T-helper 9 cell (primary cell): ENCODE measurements at places on chromosomes 4 and X.
A peak's percentile ranks its signal among the peaks of the same experiment; 100 is the strongest.

- DNase-seq = no peak
These were observed 117.2 kb downstream of the TEX13C start for GRCh38 chrX:125436855-125437254.

DNA sequence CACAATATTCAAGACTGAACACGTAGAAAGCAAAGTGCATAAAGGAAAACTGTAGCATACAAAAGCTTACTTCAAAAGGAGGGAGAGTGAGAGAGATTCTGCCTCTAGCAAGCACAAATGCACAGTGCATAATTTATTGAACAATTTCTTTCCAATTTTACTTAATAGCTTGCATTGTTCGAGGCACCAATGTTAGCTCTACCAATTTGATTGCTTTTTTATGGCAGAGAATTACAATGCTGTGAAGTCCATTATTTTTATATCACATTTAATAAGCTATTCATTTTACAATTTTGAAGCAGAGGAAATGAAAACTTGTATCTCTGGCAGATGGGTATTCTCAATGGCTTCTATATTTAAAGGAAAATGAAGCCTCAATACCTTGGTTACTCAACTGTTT, 331.7 kb downstream of the GPM6A start:
- no peak for DNase-seq

GRCh38 chr4:179248821-179249220, 1806.6 kb upstream of the AGA start:
- DNase-seq = no peak

DNA sequence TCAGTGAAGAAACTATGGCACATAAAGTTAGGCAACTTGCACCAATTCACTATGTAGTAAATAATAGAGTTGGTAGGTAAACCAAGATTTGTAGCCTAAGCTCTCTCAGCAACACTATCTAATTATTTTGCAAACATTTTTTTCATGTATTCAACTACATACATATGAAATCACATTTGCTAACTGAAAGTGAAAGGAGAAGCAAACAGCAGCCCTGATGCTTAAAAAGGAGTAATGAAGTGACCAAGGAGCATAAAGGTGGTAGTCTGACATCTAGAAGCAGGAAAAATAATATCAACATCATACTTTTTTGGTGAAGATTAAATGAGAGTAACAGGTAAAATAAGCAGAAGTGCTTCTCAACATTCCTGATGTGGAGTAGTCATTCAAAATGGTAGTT, 603.7 kb downstream of the GRXCR1 start:
- no peak for DNase-seq

GRCh38 chr4:46503739-46504138, 113.8 kb upstream of the GABRA2 start:
- DNase-seq = no peak

- DNase-seq = no peak
These were observed 217.9 kb upstream of the AFF2 start for GRCh38 chrX:148282504-148282903.

DNA sequence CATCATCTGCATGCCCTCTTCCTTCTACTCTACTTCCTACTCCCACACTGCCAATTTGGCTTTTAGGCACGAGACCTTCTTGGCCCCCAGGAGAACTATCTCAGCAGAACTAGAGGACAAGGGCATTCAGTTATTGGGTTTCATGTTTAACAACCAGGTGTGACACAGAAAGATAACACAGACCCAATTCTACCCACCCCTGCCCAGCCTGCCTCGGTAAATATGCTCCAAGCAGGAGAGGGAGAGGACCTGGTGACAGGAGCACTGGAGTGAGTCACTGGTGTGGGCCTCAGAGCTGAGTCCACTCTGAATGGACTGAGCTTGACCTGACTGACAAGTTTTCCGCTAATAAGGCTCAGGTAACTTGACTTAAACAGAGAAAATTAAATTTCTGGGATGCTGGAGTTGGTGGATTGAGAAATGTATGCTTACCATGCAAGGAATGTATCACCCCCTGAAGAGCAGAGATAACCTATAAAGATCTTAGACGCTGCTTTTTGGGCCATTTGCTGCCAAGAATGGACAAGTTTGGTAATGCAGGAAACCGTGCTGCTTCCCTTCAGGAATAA, 52.5 kb downstream of the CASP3 start:
- no peak for DNase-seq

DNA sequence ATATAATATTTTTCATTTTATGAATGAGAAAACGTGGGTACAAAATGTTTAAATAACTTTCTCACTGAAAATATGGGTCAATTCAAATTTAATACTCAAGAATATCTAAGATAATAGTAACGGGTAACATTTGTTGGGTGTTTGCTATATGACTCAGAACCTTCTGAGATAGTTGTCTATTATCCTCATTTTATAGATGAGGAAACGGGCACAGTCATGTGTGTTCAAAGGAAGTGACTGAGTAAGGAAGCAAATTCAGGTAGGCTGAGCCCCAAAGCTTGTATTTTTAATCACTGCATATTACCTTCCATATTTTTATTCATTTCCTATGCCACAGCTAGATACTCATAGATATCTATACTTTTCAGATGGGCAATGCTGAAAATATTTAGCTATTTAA, 12.2 kb upstream of the CAMK2D start:
- no peak for DNase-seq

GRCh38 chrX:71917621-71918343, 7.1 kb downstream of the NHSL2 start:
- DNase-seq = no peak

DNA sequence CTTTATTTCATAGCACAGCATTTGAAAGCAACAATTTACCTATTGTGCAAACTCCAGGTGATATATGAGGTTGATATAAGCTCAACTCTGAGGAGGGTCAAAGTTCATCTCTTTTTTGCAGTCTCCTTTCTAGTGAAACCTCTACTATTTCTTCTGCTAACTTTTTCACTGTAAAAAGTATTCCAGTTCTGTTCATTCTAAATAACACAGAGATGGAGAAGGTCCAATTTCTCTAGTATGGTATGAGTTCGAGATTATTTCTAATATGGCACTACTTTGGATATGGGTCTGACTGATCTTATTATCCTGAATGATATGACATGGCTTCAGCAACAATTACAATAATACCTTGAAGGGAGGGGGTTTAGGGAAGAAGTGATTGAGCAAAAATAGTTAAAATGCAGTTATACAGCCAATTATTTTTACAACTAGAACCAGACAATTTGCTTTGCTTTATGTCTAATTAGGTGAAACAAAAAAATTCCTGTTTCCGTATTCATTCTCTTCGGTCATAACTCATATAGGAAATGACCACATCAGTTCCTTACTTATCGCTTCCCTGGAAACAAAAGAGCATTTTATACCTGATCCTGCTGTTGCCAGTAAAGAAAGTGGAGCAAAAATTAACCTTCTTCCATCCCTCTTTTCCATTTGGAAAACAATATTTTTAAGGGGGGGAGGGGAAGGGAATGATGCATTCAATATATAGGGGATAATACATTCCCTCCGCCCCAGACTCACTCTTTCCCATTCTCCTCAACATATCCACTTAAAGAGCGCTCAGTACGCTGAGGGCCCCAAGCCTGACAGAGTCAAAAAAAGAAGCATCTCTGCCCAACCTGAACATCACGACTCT, 1.0 kb downstream of the TBC1D9 start:
- no peak for DNase-seq

- no peak for DNase-seq
These were observed 154.0 kb downstream of the GRIA3 start for GRCh38 chrX:123337886-123338639.

GRCh38 chrX:31057291-31057690, 14.6 kb downstream of the FTHL17 start:
- no peak for DNase-seq

- no peak for DNase-seq
These were observed 1037.1 kb upstream of the INTU start for GRCh38 chr4:126595643-126596042.

GRCh38 chr4:98661371-98662054, 3.1 kb upstream of the TSPAN5 start:
- no peak for DNase-seq

GRCh38 chr4:77126809-77127208, 30.2 kb upstream of the CCNG2 start:
- no peak for DNase-seq

GRCh38 chr4:76585272-76585671, 150.2 kb downstream of the SHROOM3 start:
- DNase-seq = no peak

- peak; percentile 69 for DNase-seq
These were observed at the start of gene DCTD for GRCh38 chr4:182917182-182918043. Gene DCTD (minus strand): TSS chr4:182917386. CDS start chr4:182915568, 1,818 bp downstream.

GRCh38 chr4:183288955-183289354, 31.1 kb downstream of the CLDN22 start:
- DNase-seq = no peak

DNA sequence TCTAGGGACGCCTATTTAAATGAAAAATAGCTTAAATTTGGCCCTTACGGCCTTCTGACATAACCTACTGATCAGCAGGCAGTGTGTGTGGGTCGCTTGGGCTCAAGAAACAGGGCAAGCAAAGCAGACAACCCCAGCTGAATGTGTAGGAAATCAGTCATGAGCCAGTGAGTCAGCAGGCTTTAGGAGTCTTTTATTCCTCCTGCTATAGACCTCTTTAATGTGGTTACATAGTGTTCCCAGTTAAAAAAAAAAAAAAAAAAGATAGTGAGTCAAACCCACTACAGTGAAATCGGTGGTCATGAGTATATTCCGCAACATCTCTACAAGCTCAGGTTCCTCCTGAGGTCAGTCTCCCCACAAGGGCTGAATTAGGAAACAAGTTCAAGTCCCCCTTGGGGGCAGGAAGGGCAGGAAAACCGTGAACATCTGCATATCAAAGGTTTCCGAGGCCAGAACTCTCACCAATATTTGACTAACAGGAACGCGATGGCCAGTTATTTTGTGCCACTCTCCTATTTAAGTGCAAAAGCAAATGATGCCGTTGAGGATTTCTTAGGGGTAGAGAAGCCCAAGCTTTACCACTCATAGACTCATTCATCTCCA, 32.7 kb downstream of the ACSL1 start:
- DNase-seq = no peak

GRCh38 chrX:15676886-15677285, 12.3 kb upstream of the CLTRN start:
- DNase-seq = no peak

GRCh38 chr4:53004497-53005148, 142.5 kb downstream of the RASL11B start:
- no peak for DNase-seq

- DNase-seq = no peak
These were observed 7.0 kb downstream of the PNMA3 start for GRCh38 chrX:153063315-153063714.

DNA sequence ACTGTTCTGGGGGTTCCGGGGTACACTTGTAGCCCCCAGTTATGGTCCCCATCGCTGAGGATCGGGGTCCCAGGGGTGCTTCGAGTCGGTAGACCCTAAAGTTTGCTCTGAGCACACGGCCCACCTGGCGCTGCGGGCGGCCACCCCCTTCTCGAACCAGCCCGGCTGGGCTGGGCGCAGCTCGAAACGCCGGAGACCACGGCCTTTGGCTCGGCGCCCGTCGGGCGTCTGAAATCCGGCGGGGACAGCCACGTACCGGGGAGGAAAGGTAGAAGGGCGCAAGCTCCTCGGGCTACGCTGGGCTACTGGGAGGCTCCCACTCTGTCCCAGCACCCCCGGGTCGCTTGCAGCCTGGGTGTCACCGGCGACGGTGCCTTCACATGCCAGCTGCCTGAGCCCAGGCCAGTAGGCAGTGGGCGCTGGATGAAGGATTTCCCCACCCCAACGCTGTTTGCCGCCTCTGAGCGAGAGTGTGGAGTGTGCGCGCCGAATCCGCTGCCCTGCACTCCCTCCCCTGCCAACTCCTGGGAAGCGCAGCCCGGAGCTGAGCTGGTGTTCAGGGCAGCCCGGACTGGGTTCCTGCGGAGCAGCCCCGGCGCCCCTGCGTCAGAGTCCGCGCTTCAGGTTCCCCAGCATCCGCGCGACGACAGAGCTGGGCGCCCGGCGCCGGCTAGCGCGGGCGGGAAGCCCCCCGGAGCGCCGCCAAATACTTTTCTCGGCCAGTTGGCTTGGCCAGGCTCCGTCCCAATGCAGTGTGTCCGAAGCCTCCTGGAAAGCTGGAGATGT, 637 bp downstream of the MAMLD1 start:
- no peak for DNase-seq
